ENCODE measurements at places on chromosomes 6 and 20.

DNA sequence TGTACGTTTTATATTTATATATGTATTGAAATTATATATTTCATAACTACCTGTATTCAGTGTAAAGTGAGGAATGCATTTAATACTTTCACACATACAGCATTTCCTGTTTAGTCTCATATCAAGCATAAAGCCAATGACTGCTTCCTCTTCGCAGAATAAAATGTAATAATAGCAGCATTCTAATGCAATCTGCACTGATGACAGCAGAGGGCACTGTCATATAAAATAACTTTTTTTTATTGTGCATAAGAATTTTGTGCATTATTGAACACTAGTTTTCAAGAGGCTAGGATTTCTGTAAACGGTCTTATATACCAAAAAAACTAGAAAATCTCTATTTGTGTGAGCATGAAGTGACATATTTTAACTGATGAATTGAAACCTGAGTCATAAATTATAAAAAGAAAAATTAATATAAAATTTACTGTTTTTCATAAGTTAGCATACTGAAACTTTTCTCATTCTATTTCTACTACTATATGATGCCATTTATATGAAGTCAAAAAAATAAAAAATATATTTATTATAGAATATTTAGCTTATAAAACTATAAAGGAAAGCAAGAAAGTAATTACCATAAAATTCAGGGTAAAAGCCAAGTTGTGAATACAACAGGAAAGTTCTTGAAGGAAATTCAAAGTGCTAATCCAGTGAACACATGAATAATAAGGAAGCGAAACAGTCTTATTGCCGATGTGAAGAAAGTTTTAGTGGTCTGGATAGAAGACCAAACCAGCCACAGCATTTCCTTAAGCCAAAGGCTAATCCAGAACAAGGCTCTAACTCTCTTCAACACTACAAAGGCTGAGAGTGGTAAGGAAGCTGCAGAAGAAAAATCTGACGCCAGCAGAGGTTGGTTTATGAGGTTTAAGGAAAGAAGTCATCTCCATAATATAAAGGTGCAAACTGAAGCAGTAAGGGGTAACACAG lies 36.3 kb downstream of the RNF146 start:
- peak; percentile 35 for DNase-seq

- DNase-seq = no peak
Observed at GRCh38 chr6:101605874-101606273, 212.4 kb downstream of the GRIK2 start.

- peak; percentile 73 for DNase-seq
Observed at GRCh38 chr6:28586962-28587745, 61.5 kb downstream of the GPX5 start.

DNA sequence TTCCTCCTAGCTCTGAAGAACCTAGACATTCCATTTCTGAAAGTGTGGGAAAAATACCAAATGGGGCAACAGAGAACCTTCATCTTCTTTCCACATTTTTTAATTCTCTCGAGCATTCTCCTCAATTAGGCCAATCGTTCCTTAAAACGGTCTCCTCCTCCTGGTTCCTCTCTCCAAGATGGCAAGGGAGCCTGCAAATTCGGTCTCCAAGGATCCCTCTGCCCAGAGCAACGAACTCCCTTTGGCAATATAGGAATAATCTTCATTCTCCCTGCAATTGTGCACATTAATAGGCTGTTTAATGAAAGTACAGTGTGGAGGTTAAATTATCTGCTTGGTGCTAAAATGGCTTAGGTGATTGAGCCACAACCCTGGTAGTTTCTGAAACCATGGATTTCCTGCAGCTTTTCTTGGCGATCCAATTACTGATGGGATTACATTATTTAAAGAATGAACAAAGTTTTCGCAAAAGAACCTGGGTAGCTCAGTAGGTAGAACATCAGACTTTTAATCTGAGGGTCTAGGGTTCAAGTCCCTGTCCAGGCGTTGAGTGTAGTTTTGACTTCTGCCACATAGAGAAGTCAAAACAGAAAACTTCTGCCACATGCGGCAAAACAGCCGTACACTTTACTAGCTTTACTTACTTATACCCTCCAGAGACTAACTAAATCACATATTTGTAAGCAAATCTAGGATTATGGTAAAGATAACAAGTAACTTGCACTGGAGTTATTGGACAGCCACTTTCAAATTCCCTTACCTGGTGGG lies 102.9 kb upstream of the ZNF184 start:
- no peak for DNase-seq

GRCh38 chr6:24981386-24981760 lies 45.6 kb upstream of the RIPOR2 start:
- DNase-seq = no peak

Data from right lung (tissue), 10 donors.